ENCODE measurements at places on chromosomes 6 and 20. TPM values are rescaled to one million over a fixed set of nuclear protein-coding genes. Genes with fewer than 3 reads are reported as not detected.

DEFB114 gene
- not detected for total RNA-seq

HFE gene
- 2.4 TPM for total RNA-seq

TP53TG5 gene
- 2.2 TPM for total RNA-seq

BNIP5 gene
- not detected for total RNA-seq

All from cardiac septum (tissue), 1 donor.